ENCODE measurements at places on chromosomes 2 and 18.
A peak's percentile ranks its signal among the peaks of the same experiment; 100 is the strongest.

DNA sequence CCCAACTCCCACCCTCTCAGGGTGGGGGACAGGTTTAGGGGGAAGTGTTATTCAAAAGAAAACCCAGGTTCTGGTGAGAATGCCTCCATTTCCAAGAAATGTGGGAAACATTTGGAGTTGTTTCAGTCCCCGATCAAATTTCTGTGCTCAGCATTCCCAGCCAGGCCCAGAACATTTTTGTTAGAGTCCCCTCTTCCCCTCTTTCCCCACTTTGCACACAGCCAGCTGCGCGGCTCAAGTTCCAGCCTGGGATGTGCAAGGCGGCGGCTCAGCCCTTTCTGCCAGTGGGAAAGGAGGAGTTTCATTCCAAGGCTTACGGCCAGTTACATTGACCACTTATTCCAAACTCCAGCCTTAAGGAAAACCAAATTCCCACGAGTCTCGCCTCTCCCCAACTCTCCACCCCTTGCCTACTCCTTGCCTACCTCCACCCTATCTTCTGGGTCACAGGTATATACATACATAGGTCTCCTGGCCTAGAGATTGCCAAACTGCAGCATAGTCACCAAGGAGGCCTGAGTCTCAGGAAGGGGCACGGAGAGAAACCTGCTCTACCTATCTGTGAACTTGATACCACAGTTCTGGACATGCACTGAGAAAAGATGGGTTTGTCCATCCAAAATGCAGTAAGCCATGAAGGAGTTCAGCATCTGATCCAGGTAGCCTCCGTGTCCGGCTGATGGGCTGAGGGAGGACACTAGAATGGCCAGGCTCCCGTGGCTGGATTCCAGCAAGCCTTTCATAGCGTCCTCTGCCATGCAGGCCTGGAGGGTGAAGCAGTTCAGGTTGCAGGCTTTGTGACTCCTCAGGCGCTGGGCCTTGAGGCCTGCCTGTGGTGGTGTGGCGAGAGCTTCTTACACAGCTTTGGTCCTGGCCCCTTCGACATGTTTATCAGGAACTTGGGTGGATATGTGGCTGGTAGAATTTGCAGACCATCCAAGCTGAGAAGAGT is 154.5 kb downstream of the ZFP36L2 start:
- no peaks in the 10 kb centered on the region for H3K27me3 ChIP-seq
- H3K36me3 ChIP-seq, result no peaks in the 10 kb centered on the region
- H3K4me3 ChIP-seq, result no peak overlapping the region

GRCh38 chr2:6443061-6443823 is 422.5 kb downstream of the CMPK2 start:
- H3K27me3 ChIP-seq, result no peaks in the 10 kb centered on the region
- H3K27ac ChIP-seq, result no peak overlapping the region
- H3K36me3 ChIP-seq, result no peaks in the 10 kb centered on the region
- H3K4me3 ChIP-seq, result no peak overlapping the region
- no peak for DNase-seq

DNA sequence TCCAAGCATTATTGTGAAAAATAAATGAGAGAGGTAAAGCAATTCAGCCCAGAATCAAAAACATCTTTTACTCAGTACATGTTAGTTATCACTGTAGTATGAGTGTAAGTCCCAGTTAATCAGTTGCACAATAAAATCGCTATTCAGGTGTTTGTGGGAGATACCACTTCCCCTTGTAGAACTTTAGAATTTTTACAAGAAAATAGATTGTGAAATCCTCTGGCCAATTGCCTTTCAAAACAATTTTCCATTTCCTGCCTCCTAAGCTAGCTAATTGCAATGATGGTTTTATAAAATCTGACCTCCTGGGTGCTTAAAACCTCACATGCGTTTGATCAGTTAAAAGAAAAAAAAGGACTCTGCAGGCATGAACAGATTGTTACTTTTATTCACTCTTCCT is 332.5 kb downstream of the PID1 start:
- H3K4me1 ChIP-seq, result no peaks in the 10 kb centered on the region
- no peak for DNase-seq
- H3K36me3 ChIP-seq, result no peaks in the 10 kb centered on the region
- H3K27ac ChIP-seq, result no peak overlapping the region
- H3K27me3 ChIP-seq, result no peaks in the 10 kb centered on the region

GRCh38 chr18:69956057-69956456 is 8.4 kb upstream of the CD226 start:
- no peak overlapping the region for H3K27ac ChIP-seq
- H3K4me1 ChIP-seq, result no peaks in the 10 kb centered on the region
- H3K4me3 ChIP-seq, result no peak overlapping the region
- no peaks in the 10 kb centered on the region for H3K27me3 ChIP-seq

GRCh38 chr2:157838442-157839161 is 37.5 kb downstream of the ACVR1 start:
- DNase-seq, result no peak
- H3K4me1 ChIP-seq, result peaks cover 27% of the 10 kb centered on the region
- H3K4me3 ChIP-seq, result peak overlapping the region; percentile 10
- no peaks in the 10 kb centered on the region for H3K27me3 ChIP-seq
- peak overlapping the region; percentile 82 for H3K27ac ChIP-seq

GRCh38 chr2:191797500-191797899 is 49.4 kb downstream of the CAVIN2 start:
- no peaks in the 10 kb centered on the region for H3K36me3 ChIP-seq
- DNase-seq, result no peak
- no peaks in the 10 kb centered on the region for H3K4me1 ChIP-seq

DNA sequence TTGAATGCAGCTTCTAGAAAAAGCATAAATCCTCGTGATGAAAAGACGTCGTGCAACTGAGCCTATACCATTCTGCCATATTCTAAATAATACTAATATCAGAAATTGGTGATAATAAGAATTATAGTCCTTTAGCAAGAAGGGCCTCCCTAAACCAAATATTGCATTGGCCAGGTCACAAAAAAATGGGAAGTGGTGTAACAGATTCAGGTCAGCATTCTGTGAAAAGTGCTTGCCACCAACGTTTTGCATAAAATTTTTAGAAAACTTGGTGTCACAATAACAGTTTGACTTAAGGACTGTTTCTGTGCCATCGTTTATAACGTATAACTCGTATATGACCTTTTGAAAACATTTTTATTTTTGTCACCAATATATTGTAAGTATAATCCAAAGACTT is 603.6 kb downstream of the CPS1 start:
- DNase-seq, result no peak
- H3K4me1 ChIP-seq, result no peaks in the 10 kb centered on the region
- no peak overlapping the region for H3K4me3 ChIP-seq
- H3K36me3 ChIP-seq, result no peaks in the 10 kb centered on the region

DNA sequence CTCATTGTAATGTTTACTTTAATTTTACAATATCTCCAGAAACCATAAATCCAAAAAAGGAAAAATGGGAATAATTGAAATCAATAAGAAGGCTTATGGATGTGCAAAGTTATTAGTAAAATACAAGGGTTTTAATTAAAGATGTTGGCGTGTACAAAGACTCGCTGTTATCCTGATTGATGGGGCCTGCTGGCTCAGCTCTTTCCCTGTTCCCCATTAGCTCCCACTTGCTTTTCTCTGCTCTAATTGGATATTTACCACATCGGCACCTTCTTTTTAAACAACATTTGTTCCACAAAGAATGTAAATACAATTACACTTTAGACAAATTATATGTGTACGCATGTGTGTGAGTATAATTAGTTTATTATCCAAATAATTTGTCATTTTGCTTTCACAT is 796.6 kb downstream of the ERBB4 start:
- no peak overlapping the region for H3K27ac ChIP-seq
- no peaks in the 10 kb centered on the region for H3K27me3 ChIP-seq
- H3K4me3 ChIP-seq, result no peak overlapping the region
- DNase-seq, result no peak
- no peaks in the 10 kb centered on the region for H3K4me1 ChIP-seq
- H3K36me3 ChIP-seq, result no peaks in the 10 kb centered on the region

DNA sequence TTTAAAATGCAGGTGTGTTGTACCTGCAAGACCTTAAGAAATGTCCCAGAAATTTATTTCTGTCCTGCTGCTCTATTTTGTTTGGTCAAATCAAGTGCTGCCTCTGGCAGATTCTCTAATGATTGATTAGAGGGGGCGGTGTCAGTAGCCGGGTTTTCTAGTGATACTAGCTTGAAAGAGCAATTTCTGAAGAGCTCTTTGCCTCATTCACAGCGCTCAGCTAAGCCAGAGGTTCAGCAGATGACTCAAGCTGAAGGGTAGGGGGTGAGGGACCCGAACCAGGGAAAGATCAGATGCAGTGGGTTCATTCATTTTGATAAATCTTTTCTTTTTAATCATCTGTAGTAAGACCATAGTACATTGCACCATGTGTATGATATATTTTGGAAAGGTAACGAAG is 15.0 kb downstream of the ZBTB7C start:
- H3K27ac ChIP-seq, result no peak overlapping the region
- no peak overlapping the region for H3K4me3 ChIP-seq
- no peaks in the 10 kb centered on the region for H3K36me3 ChIP-seq
- DNase-seq, result no peak
- peaks cover 3% of the 10 kb centered on the region for H3K4me1 ChIP-seq

GRCh38 chr2:212145121-212145520 is 393.5 kb downstream of the ERBB4 start:
- no peak for DNase-seq
- H3K27ac ChIP-seq, result no peak overlapping the region
- no peak overlapping the region for H3K4me3 ChIP-seq
- H3K4me1 ChIP-seq, result no peaks in the 10 kb centered on the region
- no peaks in the 10 kb centered on the region for H3K27me3 ChIP-seq
- H3K36me3 ChIP-seq, result no peaks in the 10 kb centered on the region

GRCh38 chr2:105866216-105867185 is 121.8 kb downstream of the NCK2 start:
- H3K4me1 ChIP-seq, result no peaks in the 10 kb centered on the region
- no peaks in the 10 kb centered on the region for H3K27me3 ChIP-seq
- no peak overlapping the region for H3K4me3 ChIP-seq
- no peak overlapping the region for H3K27ac ChIP-seq
- DNase-seq, result no peak
- H3K36me3 ChIP-seq, result no peaks in the 10 kb centered on the region

GRCh38 chr2:98730053-98730706 is 752 bp downstream of the MGAT4A start:
- no peaks in the 10 kb centered on the region for H3K36me3 ChIP-seq
- H3K27ac ChIP-seq, result peak overlapping the region; percentile 90
- H3K4me1 ChIP-seq, result peaks cover 2% of the 10 kb centered on the region
- DNase-seq, result peak; percentile 71
- peak overlapping the region; percentile 98 for H3K4me3 ChIP-seq

DNA sequence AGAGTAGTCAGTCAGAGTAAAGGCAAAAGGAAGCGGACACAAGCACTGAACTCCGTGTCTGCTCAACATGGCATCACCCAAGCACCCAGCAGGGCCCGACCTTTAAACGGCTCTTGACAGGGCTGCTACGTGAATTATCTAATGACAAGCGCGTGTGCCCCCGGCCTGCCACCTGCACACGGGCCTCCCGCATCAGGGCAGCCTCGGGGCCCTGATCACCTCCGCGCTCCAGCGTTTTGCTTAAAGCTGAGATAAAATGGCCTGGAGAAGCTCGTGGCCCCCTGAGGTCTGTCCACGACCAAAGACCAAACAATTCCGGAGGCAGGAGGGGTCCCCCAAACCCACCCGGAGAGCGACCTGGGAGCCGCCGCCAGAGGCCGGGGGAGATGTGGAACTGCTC is 376 bp downstream of the NDUFA10 start:
- no peaks in the 10 kb centered on the region for H3K27me3 ChIP-seq
- H3K4me3 ChIP-seq, result peak overlapping the region; percentile 95
- H3K4me1 ChIP-seq, result peaks cover 4% of the 10 kb centered on the region
- no peaks in the 10 kb centered on the region for H3K36me3 ChIP-seq

- H3K36me3 ChIP-seq, result no peaks in the 10 kb centered on the region
- DNase-seq, result peak; percentile 37
- no peak overlapping the region for H3K4me3 ChIP-seq
- no peaks in the 10 kb centered on the region for H3K27me3 ChIP-seq
Measured at GRCh38 chr2:238523158-238524110, 96.7 kb downstream of the ASB1 start.

DNA sequence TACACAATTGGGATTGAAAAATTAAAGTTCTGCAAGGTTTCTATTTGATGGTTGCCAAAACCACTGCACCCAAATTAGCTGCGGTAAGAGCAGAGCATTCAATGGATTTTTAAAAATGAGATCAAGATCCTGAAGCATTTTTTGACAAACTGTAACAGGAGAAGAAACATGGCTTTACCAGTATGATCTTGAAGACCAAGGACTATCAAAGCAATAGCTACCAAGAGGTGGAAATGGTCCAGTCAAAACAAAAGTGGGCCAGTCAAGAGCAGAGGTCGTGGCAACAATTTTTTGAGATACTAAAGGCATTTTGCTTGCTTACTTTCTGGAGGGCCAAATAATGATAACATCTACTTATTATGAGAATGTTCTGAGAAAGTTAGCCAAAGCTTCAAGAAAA is 186.8 kb downstream of the RDH14 start:
- no peaks in the 10 kb centered on the region for H3K4me1 ChIP-seq
- no peak for DNase-seq
- H3K4me3 ChIP-seq, result no peak overlapping the region
- no peaks in the 10 kb centered on the region for H3K36me3 ChIP-seq
- no peak overlapping the region for H3K27ac ChIP-seq

- DNase-seq, result no peak
- H3K27me3 ChIP-seq, result no peaks in the 10 kb centered on the region
- H3K27ac ChIP-seq, result no peak overlapping the region
- H3K4me1 ChIP-seq, result no peaks in the 10 kb centered on the region
- H3K36me3 ChIP-seq, result no peaks in the 10 kb centered on the region
Measured at GRCh38 chr2:170148161-170148560, 29.8 kb upstream of the MYO3B start.

DNA sequence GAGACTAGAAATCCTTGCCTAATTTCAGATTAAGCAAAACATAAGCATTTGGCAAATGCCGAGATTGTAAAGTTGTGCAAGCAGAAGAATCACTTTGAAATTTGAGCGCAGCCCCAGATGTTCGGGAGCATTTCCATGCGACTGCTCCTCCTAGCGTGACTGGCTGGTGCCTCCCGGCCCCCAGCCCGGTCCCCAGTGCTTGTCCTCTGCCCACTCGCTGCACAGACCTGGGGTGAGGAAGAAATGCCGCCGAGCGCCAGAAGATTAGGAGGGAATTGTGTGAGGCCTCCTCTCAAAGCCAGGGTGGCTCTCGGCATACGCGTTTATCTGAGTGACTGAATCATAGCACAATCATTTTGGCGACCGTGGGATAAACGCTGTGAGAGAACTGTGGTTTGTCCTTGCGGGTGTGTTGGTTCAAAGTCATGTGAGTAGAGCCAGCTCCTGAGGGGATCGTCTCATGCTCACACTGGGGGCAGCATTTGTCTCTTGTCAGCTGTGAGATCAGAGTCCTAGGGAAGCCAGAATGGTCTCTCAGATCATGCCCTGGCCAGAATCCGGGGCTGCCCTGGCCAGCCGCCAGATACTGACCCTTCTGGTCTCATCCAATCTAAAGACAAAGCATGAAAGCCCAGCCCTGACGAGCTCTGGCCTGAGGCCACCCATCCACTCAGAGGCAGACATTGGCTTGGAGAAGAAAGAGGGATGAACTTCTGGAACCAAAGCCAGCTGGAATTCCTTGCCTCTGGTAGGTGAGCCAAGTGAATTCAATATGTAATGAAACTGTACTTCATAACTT is 189.3 kb downstream of the SH3RF3 start:
- DNase-seq, result peak; percentile 53
- H3K4me3 ChIP-seq, result no peak overlapping the region
- H3K4me1 ChIP-seq, result peaks cover 11% of the 10 kb centered on the region
- no peaks in the 10 kb centered on the region for H3K36me3 ChIP-seq
- peak overlapping the region; percentile 86 for H3K27ac ChIP-seq

- no peak for DNase-seq
- no peaks in the 10 kb centered on the region for H3K4me1 ChIP-seq
- H3K27me3 ChIP-seq, result no peaks in the 10 kb centered on the region
- no peaks in the 10 kb centered on the region for H3K36me3 ChIP-seq
- H3K27ac ChIP-seq, result no peak overlapping the region
- H3K4me3 ChIP-seq, result no peak overlapping the region
Measured at GRCh38 chr2:224532441-224532840, 52.7 kb downstream of the CUL3 start.

- H3K4me1 ChIP-seq, result no peaks in the 10 kb centered on the region
- H3K4me3 ChIP-seq, result no peak overlapping the region
- no peak overlapping the region for H3K27ac ChIP-seq
Measured at GRCh38 chr2:9700109-9700495, 69.3 kb upstream of the YWHAQ start.

All from breast epithelium (tissue), 4 donors.